ENCODE measurements at places on chromosomes 12 and 14. TPM values are rescaled to one million over a fixed set of nuclear protein-coding genes. Genes with fewer than 3 reads are reported as not detected.
A peak's percentile ranks its signal among the peaks of the same experiment; 100 is the strongest.

- no peak overlapping the region for H3K4me3 ChIP-seq
- H3K4me1 ChIP-seq: peaks cover 2% of the 10 kb centered on the region
- no peaks in the 10 kb centered on the region for H3K36me3 ChIP-seq
- DNase-seq: no peak
- no peaks in the 10 kb centered on the region for H3K27me3 ChIP-seq
Observed at GRCh38 chr14:84250893-84251292, 1279.1 kb upstream of the FLRT2 start.

DNA sequence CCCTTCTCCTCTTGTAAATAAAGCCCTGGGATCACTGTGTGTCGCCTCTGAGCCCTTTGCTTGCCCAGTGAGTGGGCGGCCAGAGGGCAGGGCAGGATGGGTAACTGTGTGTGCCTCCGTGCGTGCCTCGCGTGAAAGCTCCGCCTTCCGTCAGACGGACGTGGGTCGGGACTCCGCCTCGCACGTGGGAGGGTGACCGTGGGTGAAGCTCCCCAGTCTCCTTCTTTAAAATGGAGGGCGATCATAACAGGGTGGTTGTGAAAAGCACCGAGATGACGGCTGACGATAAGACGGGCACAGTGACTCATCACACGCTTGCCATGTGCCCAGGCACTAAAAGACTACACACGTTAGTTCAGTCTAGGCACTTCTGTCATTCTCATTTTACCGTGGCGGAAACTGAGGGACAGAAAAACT, 9.2 kb downstream of the PHB2 start:
- H3K27me3 ChIP-seq: no peaks in the 10 kb centered on the region
- H3K27ac ChIP-seq: peak overlapping the region; percentile 11
- peaks cover 8% of the 10 kb centered on the region for H3K4me1 ChIP-seq

DNA sequence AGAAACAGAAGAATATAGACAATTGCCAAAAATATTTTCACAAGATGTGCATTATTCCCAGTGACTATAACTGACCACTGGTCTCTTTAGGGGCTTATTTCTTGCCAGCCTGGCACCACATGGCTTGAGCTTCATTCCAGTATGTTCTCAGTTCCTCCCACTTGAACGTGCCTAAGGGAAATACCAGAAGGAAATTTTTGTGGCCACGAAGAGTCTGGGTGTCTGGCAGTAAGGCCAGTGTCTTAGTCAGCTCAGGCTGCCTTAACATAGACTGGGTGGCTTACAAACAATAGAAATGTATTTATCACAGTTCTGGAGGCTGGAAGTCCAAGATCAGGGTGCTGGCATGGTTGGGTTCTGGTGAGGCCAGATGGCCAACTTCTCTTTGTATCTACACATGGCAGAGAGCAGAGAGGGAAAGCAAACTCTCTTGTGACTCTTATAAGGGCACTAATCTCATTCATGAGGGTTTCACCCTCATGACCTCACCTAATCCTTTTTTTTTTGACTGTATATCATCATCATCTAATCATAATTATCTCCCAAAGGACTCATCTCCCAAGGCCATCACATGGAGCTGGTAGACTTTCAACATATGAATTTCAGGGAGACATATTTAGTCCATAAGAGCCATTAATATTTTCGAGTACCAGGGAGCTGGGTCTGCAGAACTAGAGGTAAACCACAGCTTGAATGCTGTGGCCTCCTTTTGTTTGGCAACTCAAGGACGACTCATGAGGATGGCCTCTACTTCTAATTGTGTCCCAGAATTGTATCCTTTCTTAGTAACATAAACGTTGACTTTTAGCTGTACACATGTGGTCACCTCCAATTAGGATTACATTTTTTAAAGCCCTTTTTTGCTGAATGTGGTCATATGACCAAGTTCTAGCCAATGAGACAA, 5.1 kb upstream of the SMOC1 start:
- no peaks in the 10 kb centered on the region for H3K27me3 ChIP-seq
- H3K36me3 ChIP-seq: no peaks in the 10 kb centered on the region
- no peaks in the 10 kb centered on the region for H3K4me1 ChIP-seq
- H3K27ac ChIP-seq: no peak overlapping the region
- no peak for DNase-seq
- H3K4me3 ChIP-seq: no peak overlapping the region

- H3K4me1 ChIP-seq: peaks cover 13% of the 10 kb centered on the region
- no peak overlapping the region for H3K27ac ChIP-seq
- H3K4me3 ChIP-seq: no peak overlapping the region
- H3K27me3 ChIP-seq: no peaks in the 10 kb centered on the region
- no peaks in the 10 kb centered on the region for H3K36me3 ChIP-seq
Observed at GRCh38 chr12:47762850-47763465, 4.3 kb upstream of the RAPGEF3 start.

The KRT79 gene
- polyA plus RNA-seq: not detected

- H3K4me1 ChIP-seq: no peaks in the 10 kb centered on the region
- H3K27ac ChIP-seq: no peak overlapping the region
- H3K27me3 ChIP-seq: no peaks in the 10 kb centered on the region
- no peak overlapping the region for H3K4me3 ChIP-seq
Observed at GRCh38 chr14:92939699-92940098, 16.7 kb downstream of the CHGA start.
